Activated T-cell treated with anti-CD3 and anti-CD28 coated beads for 48 hours (primary cell): ENCODE measurements at places on chromosomes 5 and 9.

GRCh38 chr5:140544986-140545385, 2.5 kb upstream of the EIF4EBP3 start:
- DNase-seq, result no peak

DNA sequence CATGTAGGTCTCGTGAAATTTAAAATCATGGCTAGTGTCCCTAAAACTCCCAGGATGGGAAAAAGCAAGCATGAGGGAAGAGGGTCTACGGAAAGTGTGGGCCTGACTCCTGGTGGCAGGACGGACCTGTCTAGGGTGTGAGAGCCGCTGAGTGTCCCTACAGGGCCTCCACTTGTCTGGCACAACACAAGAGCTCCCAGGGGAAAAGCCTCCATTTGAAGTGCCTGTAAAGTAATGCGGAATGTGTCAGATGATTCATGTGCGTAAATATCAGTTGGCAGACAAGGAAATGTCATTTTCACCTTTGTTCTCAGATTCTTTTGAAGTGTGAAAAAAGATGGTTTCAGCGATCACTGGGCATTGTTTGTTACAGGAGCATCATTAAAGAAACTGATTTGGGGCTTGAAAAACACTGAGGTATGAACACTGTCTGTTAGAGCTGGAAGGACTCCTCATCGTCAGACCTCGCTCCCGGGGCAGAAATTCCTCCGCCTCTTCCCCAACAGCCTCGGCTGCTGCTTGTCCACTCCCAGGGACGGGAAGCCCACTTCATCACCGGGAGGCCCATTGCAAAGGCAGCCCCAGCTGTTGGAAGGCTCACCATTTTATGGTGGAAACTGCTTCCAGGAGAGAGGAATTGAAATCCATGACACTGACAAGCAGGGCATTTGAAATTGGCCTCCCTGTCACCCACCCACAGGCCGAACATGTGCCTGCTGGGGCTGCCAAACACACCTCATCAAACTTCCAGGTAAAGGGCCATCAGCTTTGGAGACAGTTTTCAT, 240.8 kb downstream of the FSTL4 start:
- no peak for DNase-seq

- DNase-seq, result no peak
Measured at GRCh38 chr9:125807079-125807478, 59.9 kb downstream of the PBX3 start.

DNA sequence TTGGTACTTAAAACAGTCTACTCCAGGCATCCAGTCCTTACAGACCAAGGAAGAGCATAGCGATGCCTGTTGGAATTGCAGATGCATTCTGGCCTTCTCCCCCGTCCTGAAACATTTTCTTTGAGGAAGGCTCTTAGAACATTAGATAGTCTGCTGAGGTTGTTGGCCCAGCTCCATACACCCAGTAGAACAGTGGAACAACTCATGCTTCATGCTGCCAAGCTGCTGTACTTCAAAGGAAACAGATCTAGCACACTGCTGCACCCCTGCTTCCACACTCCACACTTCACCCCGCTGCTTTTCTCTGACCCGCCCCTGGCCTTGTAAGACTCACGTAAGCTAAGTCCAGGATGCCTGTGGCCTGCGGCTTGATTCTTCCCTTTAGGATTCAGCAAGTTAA, 33.4 kb upstream of the NCS1 start:
- DNase-seq, result no peak

- DNase-seq, result peak; percentile 30
Measured at GRCh38 chr5:57117596-57117995, 56.3 kb upstream of the GPBP1 start.

GRCh38 chr5:116025866-116026265, 6.4 kb upstream of the ARL14EPL start:
- DNase-seq, result no peak

- no peak for DNase-seq
Measured at GRCh38 chr9:23663536-23663935, 162.5 kb downstream of the ELAVL2 start.

DNA sequence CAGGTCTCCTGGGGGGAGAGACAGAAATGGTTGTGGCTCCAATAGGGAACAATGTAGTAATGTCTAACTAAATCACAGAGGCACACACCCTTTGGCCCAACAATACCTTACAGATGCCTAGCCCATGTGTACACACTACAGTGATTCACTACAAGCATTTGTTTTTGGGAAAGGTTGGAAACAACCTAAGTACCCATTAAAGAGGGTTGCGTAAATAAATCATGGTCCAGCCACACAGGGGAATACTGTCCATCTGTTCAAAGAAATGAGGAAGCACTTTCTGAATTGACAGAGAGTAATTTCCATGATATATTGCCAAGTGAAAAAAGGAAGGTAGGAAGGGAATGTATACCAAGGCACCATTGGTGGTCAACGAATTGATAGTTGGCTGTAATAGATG, 22.0 kb upstream of the GTF3C5 start:
- DNase-seq, result no peak

- no peak for DNase-seq
Measured at GRCh38 chr5:87151547-87151946, 116.1 kb upstream of the RASA1 start.

GRCh38 chr5:107404595-107405374, 266.0 kb downstream of the EFNA5 start:
- DNase-seq, result no peak

GRCh38 chr5:153490118-153491037, at the start of gene GRIA1:
GRIA1 (plus strand) TSS chr5:153490670.
- DNase-seq, result no peak

DNA sequence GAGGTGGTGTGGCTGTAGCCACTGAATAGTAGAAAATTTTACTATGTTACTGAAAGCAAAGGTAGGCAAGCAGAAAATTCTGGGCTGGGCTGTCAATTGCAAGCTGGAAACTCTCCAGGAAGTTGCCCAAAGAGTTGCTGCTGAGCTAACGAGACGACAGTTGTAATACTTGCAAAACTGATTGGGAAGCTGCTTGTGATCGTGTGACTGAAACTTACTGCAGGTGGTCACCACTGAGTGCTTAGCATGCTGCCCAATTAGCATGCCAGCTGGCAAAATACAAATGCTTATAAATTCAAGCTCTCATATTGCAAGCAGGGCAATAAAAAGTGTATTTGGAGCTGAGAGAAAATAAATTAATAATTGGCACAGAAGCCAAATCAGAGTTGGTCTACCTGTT, 758.5 kb upstream of the EDIL3 start:
- DNase-seq, result no peak

DNA sequence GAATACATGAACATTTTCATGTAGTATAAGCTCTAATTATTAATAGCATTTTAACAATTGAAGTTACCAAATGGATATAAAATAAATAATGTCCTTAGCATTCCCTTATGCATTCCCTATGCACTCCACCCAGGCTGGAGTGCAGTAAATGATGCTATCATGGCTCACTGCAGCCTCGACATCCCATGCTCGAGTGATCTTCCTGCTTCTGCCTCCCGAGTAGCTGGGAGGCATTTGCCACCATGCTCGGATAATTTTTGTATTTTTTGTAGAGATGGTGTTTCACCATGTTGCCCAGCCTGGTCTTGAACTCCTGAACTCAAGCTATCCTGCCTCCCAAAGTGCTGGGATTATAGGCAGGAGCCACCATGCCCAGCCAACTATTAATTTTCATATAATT, 184.0 kb downstream of the PBX3 start:
- no peak for DNase-seq

DNA sequence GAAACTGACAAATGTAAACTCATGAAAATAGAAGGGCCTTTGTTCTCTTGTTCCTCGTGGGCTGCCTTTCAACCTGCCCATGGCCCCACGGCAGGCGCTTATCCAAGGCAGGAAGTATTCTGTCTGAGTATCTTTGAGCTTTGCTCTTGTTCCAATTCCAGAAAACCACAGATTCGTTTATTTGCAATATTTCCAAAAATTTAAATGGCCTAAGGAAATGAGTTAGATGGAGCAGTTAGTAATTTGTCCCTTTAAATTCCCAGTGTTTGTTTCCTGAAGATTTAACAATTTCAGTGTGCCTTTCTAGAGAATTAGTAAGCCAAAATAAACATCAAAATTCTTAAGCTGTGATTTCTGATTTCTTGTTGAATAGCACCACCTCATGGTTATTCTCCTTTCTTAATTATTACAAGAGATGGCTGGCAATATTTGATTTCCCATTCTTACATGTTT, 299.4 kb upstream of the RASA1 start:
- DNase-seq, result no peak

GRCh38 chr9:97919217-97919813, 3.0 kb downstream of the TRMO start:
- DNase-seq, result no peak

DNA sequence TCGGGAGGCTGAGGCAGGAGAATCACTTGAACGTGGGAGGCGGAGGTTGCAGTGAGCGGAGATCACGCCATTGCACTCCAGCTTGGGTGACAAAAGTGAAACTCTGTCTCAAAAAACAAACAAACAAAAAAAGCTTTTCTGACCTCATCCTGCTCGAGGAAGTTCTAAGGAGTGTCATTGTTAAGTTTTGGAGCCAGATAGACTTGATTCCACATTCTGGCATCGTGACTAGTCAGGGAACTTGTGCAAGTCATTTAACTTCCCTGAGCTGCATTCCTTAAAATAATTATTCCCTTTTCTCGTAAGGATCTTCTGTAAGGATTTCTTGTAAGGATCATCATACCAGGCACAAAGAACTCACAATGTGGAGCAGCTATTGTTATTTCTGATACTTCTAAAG, 26.2 kb downstream of the SNX24 start:
- no peak for DNase-seq

DNA sequence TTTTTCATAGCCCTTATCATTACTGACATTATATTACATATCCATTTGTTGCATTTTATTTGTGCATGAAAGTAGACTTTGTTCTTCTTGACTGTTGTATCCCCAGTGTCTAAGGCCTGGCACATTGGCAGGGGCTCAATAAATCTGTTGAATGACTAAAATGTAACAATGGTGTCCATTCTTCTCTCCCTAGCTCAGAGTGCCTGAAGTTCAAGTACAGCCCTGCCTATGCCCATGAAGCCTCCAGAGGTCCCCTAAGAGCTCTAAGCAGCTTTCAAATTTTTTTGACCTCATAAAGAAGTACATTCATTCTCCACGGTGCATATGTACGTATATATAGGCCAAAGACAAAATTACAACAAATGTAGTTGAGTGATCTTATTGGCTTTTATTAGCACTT, 4.2 kb upstream of the BSPRY start:
- DNase-seq, result no peak

DNA sequence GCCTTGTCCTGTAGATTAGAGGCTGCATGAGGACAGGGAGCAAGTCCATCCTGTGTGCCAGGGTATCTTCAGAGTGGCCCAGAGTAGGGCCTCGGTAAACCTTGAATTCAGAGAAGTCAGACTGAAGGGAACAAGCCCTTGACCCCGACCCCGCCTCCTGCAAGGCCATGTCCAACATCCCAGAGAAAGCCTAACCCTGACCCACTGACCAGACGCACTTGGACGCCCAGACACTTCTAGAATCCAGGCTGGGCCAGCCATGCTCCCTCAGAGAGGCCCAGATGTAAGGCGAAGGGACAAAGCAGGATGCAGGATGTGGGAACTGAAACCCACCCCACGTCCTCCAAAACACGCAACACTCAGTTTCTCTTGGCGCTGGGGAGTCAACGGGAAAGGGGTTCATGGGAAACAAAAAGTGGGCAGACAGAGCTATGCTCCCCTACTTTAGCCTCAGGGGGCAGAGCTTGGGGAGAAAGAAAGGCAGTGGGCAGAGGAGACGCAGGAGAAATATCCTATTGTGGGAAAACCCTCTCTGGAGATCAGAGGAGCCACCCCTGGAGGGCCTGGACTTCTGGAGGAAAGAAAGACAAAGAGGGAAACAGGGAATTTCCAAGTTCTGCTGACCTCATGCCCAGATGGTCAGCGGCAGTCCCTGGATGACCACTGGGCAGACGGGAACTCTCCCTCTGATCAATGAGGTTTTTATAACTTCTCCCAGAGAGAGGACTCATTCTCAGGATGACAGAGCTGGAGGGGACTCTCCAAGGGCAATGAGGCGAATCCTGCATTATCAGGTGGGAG, 13.0 kb downstream of the TNIP1 start:
- no peak for DNase-seq

GRCh38 chr5:149496166-149496565, 55.1 kb downstream of the CSNK1A1 start:
- no peak for DNase-seq

DNA sequence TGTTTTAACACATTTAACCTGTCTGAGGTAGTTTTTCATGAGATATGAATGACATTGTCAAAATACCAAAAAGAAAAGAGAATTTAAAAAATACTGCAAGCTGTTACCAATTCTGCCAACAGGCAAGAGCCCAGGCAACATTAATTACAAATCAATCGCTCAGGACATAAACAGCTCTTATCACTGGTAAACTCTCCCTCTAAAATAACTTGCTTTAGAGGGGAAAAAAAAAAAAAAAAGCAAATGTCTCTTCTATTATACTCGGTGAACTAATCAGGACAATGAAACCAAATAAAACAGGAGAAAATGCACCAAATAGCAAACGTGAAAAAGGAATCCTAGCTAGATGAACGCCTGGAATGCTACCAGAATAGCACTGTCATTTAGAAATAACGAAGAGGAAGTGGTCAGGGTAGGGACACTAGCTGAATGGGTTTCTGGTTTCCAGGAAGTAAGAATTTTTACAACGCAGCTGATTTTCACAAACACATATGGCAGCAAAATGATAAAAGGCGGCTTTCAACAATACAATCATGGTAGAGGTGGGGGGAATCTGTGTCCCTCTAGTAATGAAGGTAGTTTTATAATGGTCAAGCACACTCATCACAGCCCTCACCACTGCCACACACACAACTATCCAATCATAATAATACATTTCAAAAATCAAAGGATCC, 94.9 kb downstream of the DENND1A start:
- no peak for DNase-seq

DNA sequence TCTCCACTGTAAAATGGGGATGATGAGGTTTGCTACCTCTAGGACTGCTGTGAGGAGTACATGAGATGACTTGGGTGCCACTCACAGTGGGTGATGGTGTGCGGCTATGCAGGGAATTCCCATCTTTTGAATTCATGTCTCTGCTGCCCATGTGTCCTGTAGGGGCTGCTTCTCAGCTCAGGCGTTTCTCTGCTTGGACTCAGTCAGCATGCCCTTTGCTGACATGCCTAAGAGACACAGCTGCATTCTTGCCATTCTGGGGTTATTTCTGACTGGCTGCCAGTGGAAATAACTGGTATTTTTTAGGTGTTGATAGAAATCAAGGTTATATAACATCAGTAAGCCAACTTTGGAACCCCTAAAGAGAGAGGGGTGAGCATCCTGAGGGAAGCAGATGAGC, 24.3 kb upstream of the XPA start:
- DNase-seq, result no peak

DNA sequence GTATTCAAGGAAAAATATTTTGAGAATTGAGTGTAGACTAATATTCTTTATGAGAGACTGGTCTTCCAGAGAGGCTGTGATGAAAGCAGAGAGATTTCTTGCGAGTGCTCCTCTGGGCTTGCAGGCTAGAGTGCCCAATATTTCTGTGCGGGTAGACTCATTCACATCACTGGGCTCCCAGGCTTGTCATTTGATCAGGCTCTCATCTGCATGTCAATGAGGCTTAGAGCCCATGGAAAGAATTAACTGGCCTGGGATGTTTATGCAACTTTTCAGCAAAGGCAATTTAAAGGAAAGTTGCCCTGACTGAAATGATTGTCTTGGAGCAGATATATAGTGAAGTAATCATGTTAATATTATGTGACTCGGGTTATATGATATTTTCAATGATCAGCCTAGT, 42.3 kb downstream of the SNCAIP start:
- no peak for DNase-seq

- DNase-seq, result no peak
Measured at GRCh38 chr5:133203317-133204305, 151.8 kb downstream of the HSPA4 start.
